ENCODE measurements at places on chromosomes 5 and 9.

DNA sequence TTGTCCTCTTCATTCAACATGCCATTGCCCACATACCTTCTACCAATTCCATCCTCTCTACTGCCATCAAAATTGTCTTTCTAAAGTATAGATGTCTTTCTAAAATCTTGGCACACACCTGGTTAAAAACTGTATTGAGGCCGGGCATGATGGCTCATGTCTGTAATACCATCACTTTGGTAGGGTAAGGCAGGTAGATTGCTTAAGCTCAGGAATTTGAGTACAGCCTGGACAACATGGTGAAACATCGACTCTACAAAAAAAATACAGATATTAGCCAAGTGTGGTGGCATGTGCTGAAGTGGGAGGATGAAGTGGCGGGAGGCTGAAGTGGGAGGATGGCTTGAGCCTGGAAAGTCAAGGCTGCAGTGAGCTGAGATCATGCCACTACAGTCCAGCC lies 412.1 kb downstream of the TMEM38B start:
- no peaks in the 10 kb centered on the region for H3K27me3 ChIP-seq
- DNase-seq, result no peak
- H3K27ac ChIP-seq, result no peak overlapping the region
- H3K4me1 ChIP-seq, result no peaks in the 10 kb centered on the region
- no peak overlapping the region for H3K4me3 ChIP-seq

- H3K27ac ChIP-seq, result no peak overlapping the region
- H3K36me3 ChIP-seq, result no peaks in the 10 kb centered on the region
- H3K4me1 ChIP-seq, result no peaks in the 10 kb centered on the region
- no peak for DNase-seq
These were observed 71.0 kb downstream of the FER start for GRCh38 chr5:108818613-108819272.

DNA sequence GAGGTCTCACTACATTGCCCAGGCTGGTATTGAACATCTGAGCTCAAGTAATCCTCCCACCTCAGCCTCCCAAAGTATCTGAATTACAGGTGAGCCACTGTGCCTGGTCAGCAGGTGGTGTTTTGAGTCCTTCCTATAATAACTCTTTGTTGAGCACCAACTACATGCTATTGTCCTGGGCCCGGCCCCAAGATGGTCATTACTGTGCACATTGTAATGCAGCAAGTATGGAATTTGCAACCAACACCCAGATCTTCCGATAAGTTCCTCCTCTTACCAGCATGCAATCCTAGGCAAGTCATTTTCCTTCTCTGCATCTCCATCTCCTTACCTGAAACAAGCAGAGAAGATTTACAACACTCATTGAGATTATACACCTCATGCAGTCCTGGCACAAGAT lies 510.3 kb upstream of the KLF4 start:
- H3K27me3 ChIP-seq, result no peaks in the 10 kb centered on the region
- no peaks in the 10 kb centered on the region for H3K36me3 ChIP-seq
- H3K4me3 ChIP-seq, result no peak overlapping the region
- H3K4me1 ChIP-seq, result no peaks in the 10 kb centered on the region
- H3K27ac ChIP-seq, result no peak overlapping the region
- no peak for DNase-seq

GRCh38 chr5:40678026-40678425 lies 1.7 kb upstream of the PTGER4 start:
- H3K4me3 ChIP-seq, result no peak overlapping the region
- H3K27me3 ChIP-seq, result no peaks in the 10 kb centered on the region
- peaks cover 58% of the 10 kb centered on the region for H3K4me1 ChIP-seq

DNA sequence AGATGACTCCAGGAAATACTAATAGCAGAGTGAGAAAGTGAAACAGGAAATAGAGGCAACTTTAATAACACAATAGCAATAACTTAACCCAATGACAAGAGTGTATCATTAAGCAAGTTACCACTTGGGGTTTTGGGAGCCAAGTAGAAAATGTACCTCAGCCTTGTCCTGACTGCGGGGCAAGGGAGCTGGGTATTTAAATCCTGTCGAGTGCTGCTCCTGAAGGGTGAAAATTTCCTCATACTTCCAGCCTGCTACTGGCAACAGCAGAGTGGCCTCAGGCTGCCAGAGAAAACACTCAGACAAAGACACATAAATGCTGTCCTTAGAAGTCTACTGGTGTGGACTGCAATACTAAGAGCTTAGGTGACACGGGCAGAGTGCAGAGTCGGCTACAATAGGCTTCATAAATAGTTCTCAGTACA lies 112.5 kb upstream of the EMB start:
- no peaks in the 10 kb centered on the region for H3K27me3 ChIP-seq
- no peak overlapping the region for H3K27ac ChIP-seq
- H3K4me1 ChIP-seq, result peaks cover 16% of the 10 kb centered on the region
- H3K36me3 ChIP-seq, result no peaks in the 10 kb centered on the region

DNA sequence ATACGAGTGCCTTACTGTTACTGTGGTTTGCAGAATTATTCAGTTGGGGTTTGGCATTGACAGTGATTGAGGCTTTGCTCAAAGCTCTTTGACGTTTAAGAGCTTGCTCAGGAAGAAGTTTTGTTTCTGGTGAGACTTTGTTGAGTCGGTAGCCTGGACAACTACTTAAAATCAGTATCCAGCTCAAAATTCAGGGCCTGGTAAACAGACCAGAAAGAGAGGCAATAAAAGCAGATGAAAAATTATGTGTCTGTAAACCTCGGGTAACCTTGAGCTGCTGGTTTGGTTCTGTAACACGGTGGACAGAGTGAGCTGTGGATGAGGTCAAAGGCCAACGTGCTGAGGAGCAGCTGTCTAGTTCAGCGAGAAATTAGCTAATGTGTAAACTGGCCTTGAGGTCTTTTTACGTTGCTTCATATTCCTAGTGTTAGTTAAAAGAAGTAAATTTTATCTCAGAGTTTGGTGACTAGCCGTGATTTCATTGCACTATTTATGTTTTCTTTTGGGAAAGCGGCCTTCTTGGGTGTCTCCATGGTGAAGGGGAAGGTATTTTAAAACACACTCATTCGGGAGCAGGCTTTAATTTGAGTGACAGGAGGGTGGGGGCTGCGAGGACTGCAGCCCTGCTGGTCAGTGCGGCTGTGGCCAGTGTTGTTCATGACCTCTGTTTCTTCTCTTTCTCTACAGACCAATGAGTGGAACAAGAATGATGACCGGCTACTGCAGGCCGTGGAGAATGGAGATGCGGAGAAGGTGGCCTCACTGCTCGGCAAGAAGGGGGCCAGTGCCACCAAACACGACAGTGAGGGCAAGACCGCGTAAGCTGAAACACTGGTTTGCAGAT lies 82.0 kb upstream of the TTC23L start:
- no peaks in the 10 kb centered on the region for H3K36me3 ChIP-seq
- no peaks in the 10 kb centered on the region for H3K27me3 ChIP-seq
- H3K27ac ChIP-seq, result no peak overlapping the region
- no peak overlapping the region for H3K4me3 ChIP-seq
- no peak for DNase-seq

DNA sequence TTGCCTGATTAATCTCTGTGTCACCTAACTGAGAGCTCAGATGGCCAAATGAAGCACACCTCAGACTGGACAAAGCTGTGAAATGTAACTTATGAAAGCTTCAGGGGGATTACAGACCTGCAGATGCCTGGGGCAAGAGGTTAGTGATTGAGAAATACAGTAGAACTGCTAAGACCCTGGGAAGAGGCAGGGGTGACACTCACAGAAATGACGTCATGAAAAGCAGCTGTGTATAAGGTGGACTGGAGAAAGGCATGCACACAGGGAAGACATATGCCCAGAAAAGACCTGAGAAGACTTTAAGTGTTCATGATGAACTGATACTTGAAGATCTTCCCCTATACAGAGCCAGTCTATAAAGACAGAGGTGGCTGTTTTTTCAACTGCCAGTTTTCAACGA lies 49.3 kb upstream of the SPTLC1 start:
- H3K4me1 ChIP-seq, result no peaks in the 10 kb centered on the region
- H3K27me3 ChIP-seq, result no peaks in the 10 kb centered on the region
- no peak overlapping the region for H3K27ac ChIP-seq

GRCh38 chr5:64384765-64385164 lies 121.0 kb upstream of the RGS7BP start:
- no peaks in the 10 kb centered on the region for H3K27me3 ChIP-seq
- no peaks in the 10 kb centered on the region for H3K36me3 ChIP-seq
- no peaks in the 10 kb centered on the region for H3K4me1 ChIP-seq
- no peak overlapping the region for H3K4me3 ChIP-seq
- no peak for DNase-seq
- H3K27ac ChIP-seq, result no peak overlapping the region

GRCh38 chr5:117679046-117679445 lies 1104.4 kb upstream of the SEMA6A start:
- no peak for DNase-seq
- no peak overlapping the region for H3K4me3 ChIP-seq
- H3K27me3 ChIP-seq, result no peaks in the 10 kb centered on the region
- H3K36me3 ChIP-seq, result no peaks in the 10 kb centered on the region
- no peak overlapping the region for H3K27ac ChIP-seq

GRCh38 chr9:124267271-124267807 lies 9.6 kb downstream of the NEK6 start:
- DNase-seq, result no peak
- peaks cover 5% of the 10 kb centered on the region for H3K36me3 ChIP-seq
- no peaks in the 10 kb centered on the region for H3K27me3 ChIP-seq
- H3K4me3 ChIP-seq, result no peak overlapping the region
- H3K4me1 ChIP-seq, result peaks cover 16% of the 10 kb centered on the region

GRCh38 chr5:94243612-94244011 lies 374.8 kb downstream of the KIAA0825 start:
- no peaks in the 10 kb centered on the region for H3K36me3 ChIP-seq
- no peak for DNase-seq
- no peak overlapping the region for H3K4me3 ChIP-seq
- no peaks in the 10 kb centered on the region for H3K27me3 ChIP-seq
- H3K4me1 ChIP-seq, result no peaks in the 10 kb centered on the region

- H3K4me3 ChIP-seq, result no peak overlapping the region
- no peak for DNase-seq
- no peaks in the 10 kb centered on the region for H3K4me1 ChIP-seq
- no peaks in the 10 kb centered on the region for H3K27me3 ChIP-seq
These were observed 207.5 kb downstream of the LRRC70 start for GRCh38 chr5:62786099-62786498.

DNA sequence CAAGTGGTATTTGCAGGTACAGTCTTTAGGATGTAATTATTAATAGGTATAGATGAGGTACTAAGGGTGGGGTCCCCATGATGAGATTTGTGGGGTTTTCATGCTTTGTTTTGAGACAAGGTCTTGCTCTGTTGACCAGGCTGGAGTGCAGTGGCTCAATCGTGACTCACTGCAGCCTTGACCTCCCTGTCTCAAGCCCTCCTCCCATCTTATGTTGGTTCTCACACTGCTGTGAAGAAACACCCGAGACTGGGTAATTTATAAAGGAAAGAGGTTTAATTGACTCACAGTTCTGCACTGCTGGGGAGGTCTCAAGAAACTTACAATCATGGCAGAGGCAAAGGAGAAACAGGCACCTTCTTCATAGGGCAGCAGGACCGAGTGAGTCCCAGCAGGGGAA lies 217.5 kb downstream of the CDK5RAP2 start:
- H3K4me1 ChIP-seq, result no peaks in the 10 kb centered on the region
- H3K36me3 ChIP-seq, result no peaks in the 10 kb centered on the region
- no peak overlapping the region for H3K27ac ChIP-seq
- H3K4me3 ChIP-seq, result no peak overlapping the region

GRCh38 chr5:10056228-10056760 lies 193.4 kb downstream of the ATPSCKMT start:
- no peak overlapping the region for H3K27ac ChIP-seq
- no peaks in the 10 kb centered on the region for H3K27me3 ChIP-seq
- DNase-seq, result no peak
- H3K36me3 ChIP-seq, result no peaks in the 10 kb centered on the region
- H3K4me3 ChIP-seq, result no peak overlapping the region
- H3K4me1 ChIP-seq, result no peaks in the 10 kb centered on the region

DNA sequence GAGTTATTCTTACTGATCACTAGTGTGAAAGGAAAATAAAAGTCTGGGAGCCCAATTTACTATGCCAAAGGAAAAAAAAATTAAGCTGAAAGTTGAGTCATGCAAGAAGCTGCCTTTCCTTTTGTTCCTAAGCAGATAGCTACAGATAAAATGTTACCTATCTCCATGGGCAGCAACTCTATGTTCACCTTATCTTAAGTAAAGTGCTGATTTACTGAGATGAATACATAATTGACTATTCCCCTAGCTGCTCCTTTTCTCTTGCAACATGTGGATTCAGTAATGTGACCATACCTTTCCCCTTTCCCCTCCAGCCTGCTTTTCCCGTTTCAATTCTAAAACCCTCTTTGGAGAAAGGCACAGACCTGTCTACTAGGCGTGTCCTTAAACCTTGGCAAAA lies 62.7 kb upstream of the NR5A1 start:
- H3K27me3 ChIP-seq, result no peaks in the 10 kb centered on the region
- H3K27ac ChIP-seq, result no peak overlapping the region
- no peaks in the 10 kb centered on the region for H3K36me3 ChIP-seq
- no peak overlapping the region for H3K4me3 ChIP-seq
- no peaks in the 10 kb centered on the region for H3K4me1 ChIP-seq

DNA sequence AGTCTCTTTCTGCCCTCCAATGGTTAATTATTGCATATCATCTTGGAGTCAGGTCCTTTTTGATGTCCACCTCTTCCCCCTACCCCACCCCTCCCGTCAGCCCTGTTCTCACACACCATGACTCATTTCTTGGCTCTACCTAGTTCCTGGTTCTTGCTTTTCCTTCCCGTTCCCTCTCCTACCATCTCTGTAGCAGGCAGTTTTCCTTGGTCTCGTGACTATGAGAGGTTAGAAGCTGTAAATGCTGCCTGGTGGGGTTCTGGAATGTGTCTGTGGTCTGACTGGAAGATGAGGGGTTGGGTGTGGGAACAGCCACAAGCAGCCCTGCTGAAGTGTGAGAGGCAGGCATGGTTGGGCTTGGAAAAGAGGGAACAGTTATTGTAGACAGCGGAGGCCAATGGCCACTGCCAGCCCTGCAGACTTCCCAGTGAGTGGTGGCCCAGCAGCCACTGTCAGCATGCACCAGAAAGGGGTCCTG lies 18.2 kb downstream of the SLC22A5 start:
- H3K4me1 ChIP-seq, result peaks cover 24% of the 10 kb centered on the region
- no peak overlapping the region for H3K4me3 ChIP-seq
- DNase-seq, result no peak
- no peaks in the 10 kb centered on the region for H3K36me3 ChIP-seq

- DNase-seq, result no peak
- H3K36me3 ChIP-seq, result no peaks in the 10 kb centered on the region
- no peaks in the 10 kb centered on the region for H3K4me1 ChIP-seq
These were observed 32.0 kb downstream of the SEMA5A start for GRCh38 chr5:9513827-9514226.
